ENCODE measurements at places on chromosomes 2 and 18.
A peak's percentile ranks its signal among the peaks of the same experiment; 100 is the strongest.

GRCh38 chr2:70613521-70613920, 59.9 kb upstream of the TGFA start:
- DNase-seq, result no peak

DNA sequence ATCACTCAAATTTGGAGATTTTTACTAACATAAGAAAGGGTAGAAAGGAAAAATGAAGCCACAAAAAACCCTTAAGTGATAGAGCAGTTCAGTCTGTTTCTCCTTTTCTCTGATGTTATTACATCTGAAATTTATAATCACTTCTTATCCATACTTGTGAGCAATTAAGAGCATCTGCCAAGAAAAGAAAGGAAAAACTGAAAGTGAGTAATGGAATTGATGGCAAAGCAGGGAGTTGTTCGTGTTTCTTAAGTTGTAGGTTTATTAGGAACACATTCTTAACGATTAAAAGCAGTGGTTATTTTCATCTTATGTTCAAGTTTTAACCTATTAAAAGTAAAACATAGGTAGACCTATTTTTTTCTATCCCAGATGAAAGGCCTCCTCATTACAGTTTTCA, 277.7 kb downstream of the RND3 start:
- no peak for DNase-seq

DNA sequence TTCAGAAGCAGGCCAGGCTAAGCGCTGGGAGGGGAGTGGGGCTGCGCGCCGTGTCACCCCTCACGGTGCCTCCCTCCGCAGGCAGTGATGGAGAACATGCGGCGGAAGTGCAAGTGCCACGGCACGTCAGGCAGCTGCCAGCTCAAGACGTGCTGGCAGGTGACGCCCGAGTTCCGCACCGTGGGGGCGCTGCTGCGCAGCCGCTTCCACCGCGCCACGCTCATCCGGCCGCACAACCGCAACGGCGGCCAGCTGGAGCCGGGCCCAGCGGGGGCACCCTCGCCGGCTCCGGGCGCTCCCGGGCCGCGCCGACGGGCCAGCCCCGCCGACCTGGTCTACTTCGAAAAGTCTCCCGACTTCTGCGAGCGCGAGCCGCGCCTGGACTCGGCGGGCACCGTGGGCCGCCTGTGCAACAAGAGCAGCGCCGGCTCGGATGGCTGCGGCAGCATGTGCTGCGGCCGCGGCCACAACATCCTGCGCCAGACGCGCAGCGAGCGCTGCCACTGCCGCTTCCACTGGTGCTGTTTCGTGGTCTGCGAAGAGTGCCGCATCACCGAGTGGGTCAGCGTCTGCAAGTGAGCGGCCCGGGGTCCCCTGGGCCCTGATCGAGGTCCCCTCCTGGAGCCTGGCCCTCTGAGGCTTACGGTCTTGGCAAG, 12.2 kb downstream of the WNT10A start:
- DNase-seq, result peak; percentile 71

DNA sequence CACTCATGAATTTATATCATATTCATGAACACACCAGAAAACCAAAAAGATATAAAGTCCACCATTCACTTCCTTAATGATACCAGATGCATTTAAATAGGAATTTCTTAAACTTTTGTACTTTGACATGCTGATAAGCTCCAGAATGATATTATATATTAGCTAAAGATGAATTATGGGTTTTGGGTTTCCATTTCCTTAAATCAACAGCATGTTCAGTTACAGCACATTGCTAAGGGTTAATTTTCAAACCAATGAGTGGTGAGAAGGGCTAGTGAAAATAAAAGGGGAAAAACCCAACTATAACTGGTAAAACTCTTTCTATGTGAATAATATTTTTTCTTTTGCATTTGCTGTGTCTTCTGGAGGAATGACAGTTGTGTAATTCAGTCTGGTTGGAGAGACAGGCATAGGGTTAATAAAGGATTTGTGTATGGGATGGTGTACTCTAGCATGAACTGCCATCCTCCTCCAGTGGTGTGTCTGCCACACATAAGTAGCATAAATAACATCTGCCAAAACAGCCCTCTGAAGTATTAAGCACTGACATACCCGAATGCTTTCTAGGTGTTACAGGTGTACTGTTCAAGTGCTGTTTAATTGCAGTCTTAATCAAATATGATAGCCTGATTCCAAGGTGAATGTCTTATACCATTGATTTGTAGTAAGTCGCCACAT, 19.3 kb upstream of the CPS1 start:
- no peak for DNase-seq

GRCh38 chr18:61551586-61551985, 218.4 kb downstream of the CDH20 start:
- no peak for DNase-seq

DNA sequence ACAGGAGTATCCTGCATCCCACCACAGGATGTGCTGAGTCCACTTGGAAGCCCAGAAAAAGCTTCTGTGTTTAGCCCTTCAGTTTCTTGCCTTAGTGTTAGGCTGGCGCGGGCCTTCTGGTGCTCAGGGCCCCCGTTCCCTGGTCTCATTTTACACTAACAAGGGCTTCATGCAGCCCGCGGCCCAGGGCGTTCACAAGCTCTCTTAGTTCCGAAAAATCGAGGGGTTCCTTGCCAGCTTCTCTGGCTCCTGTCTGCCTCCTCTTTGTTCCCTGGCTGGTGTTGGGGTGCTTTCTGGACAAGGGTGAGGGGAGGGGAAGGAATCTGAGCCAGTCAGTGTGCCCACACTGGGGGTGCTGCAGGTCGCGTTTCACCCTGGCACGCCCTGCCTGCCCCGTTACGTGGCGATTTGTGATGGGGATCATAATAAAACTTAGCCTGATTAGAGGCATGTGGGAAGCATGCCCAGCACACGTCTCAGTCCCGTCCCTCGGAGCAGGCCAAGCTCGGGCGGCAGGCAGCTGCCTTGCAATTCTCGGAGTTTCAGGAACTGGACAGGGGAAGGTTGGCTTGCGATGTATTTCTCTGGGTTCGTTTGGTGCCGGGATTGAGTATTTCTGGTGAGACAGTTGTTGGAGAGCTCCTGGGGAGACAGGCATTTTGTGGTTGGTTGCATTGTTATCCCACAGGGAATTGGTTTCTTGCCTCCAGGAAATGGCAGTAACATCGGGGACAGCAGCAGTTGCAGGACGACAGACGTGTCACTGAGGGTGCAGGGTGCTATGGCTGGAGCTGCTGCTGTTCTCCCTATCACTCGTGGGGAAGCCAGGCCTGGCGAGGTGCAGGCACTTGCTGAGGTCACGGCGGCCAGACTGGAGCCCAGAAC, 22.9 kb downstream of the SH3BP4 start:
- no peak for DNase-seq

GRCh38 chr2:234705108-234705507, 208.2 kb upstream of the ARL4C start:
- DNase-seq, result no peak

GRCh38 chr18:50373561-50374219, 1.2 kb upstream of the SKA1 start:
- DNase-seq, result no peak

GRCh38 chr2:12543978-12544558, 172.7 kb upstream of the TRIB2 start:
- no peak for DNase-seq

GRCh38 chr2:237478979-237479378, 8.1 kb upstream of the MLPH start:
- no peak for DNase-seq

DNA sequence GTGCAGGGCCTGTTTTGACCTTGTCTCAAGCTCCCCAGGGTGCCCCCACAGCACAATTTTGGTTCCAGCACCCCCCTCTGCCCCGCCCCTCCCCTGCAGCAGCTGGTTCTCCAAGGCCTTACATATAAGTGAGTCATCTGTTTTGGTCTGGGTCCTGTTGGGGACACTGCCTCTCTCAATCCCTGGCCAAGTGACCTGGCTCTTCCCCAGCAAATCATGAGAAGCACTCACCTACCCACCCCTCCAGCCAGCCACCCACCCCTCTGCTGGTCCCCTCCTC, 90.5 kb downstream of the INHBB start:
- no peak for DNase-seq

DNA sequence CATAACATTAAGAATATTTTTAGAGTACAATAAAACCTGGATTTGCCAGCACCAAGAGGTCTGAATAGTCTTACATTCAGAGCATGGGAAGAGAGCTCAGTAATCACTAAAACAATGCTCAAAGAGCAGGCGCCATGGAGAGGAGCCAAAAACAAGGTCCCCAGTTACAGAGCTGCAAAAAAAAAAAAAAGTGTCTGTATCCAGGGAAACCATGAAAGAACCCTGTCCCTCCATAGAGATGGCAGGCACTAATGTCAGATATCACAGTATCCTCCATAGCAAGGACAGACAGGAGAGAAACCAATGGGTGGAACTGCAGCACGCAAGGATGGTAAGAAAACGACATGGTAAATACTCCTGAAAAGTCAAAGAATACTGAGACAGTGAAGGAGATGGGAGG, 19.5 kb downstream of the FBXO15 start:
- DNase-seq, result no peak

- no peak for DNase-seq
Observed at GRCh38 chr18:3333056-3333720, 71.3 kb downstream of the MYL12B start.

GRCh38 chr2:8584174-8585066, 97.4 kb upstream of the ID2 start:
- no peak for DNase-seq

GRCh38 chr18:51340332-51340731, 142.9 kb upstream of the MEX3C start:
- DNase-seq, result no peak

DNA sequence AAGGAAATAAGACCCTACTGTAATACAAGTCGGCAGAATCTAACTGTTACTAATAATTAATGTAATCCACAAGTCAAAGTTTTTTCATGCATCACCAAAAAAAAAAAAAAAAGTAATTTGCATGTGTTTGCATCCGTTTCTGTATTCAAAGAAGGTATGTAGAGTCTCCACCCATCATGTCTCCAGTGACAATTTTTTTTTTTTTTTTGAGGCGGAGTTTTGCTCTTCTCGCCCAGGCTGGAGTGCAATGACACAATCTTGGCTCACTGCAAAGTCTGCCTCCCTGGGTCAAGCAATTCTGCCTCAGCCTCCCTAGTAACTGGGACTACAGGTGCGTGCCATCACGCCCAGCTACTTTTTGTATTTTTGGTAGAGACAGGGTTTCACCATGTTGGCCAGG, 24.2 kb upstream of the NFU1 start:
- no peak for DNase-seq

GRCh38 chr2:137208431-137208891, 443.1 kb downstream of the THSD7B start:
- DNase-seq, result no peak

- DNase-seq, result no peak
Observed at GRCh38 chr2:236136538-236136937, 31.6 kb downstream of the GBX2 start.

DNA sequence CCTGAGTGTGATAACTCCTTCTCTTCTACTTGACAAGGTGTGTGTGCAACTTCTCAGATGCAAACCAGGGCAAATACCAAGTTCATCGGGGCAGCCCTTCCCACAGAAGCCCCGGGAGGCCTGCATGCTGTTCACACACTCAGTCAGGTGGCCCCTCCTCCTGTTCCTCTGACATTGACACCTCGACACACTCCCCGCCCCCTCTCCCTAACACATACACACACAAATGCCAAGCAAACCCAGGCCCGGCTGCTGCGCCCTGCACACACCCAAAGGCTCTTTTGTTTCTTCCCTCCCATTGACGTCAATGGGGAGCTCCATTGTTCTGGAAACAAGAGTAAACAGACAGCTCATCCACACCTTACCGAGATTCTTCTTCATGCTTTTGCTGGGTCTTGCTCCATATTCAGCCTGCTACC, 1.7 kb upstream of the PER2 start:
- no peak for DNase-seq

DNA sequence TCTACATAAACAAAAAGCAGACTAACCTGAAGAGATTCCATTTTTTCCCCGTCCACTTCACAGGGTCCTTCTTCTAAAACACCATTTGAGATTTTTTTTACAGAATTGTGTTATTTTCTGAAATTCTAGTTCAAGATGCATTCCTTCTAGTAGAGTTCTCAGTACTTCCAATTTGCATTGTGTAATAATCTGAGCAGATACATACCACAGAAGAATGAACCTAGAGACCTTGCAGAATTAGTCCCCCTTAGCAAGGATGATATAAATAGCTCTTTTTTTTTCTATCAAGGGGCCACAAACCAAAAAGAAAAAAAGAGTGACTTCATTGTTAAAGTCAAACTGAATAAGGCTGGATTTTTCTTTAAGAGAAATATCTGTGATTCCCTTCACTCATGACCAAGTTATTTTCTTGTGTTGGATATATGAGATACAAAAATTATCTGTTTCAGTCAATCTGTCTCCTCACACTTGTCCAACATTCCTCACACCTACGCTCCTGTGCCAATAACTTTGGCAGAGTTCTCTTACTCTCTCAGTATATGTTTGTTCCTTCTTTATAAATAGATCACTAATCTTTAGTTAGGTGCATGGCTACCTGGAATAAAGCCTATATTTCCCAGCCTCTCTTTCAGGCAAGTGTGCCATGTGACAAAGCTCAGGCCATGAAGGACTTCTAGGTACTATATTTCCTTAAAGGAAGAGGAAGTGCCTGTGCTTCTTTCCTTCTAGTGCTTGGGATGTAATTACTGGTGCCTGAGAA, 183.5 kb downstream of the ZNF385B start:
- DNase-seq, result no peak

DNA sequence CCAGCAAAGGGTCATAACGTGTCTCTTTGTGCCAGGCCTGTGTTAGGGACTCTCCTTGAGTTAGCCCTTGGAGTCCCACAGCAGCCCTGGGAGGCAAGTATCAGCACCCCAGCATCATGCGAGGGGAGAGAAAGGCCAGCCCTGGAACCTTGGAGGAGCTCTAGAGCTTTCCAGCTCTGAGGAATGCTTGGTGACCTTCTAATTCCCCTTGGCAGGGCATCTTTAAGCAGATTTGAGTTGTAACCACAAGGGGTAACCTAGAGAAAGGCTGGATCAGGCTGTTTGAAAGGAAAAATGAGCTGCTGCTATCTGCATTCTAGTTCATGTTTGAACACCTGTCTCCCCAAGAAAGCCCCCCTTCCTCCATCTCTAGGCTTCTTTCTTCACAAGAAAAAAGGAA, 23.8 kb upstream of the ODC1 start:
- DNase-seq, result no peak

- no peak for DNase-seq
Observed at GRCh38 chr2:42768706-42769256, 4.8 kb upstream of the OXER1 start.

Measured in stimulated activated CD4-positive, alpha-beta T cell treated with anti-CD3 and anti-CD28 coated beads, TNF-alpha, amount 100 ng/mL, for 1 hour (primary cell).